ENCODE measurements at places on chromosomes 13 and 19.

- H3K4me3 ChIP-seq = no peak overlapping the region
- no peak for DNase-seq
These were observed 10.4 kb downstream of the ADGRE2 start for GRCh38 chr19:14768001-14768400.

DNA sequence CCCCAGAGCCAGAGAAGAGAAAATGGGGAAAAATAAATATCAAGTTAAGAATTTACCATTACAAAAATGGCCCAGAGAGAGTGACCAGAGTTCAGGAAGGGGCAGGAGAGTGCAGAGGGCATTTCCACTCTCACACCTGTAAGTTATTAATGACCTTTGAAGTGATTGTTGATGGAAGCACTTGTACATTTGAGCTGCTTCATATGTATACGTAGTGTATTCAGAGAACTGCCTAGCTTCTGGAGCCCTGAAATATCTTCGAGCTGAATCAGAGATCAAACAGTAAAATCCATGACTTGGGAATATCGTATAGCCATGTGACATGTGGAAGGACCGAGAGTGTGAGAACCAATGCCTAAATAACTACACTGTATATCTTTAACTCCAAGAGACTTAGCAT, 49.2 kb upstream of the PCCA start:
- H3K4me1 ChIP-seq = no peaks in the 10 kb centered on the region
- H3K27me3 ChIP-seq = no peaks in the 10 kb centered on the region
- H3K27ac ChIP-seq = no peak overlapping the region
- DNase-seq = no peak
- H3K36me3 ChIP-seq = no peaks in the 10 kb centered on the region

GRCh38 chr13:31101472-31102170, 60.1 kb downstream of the HSPH1 start:
- H3K27me3 ChIP-seq = peaks cover 39% of the 10 kb centered on the region
- no peak overlapping the region for H3K4me3 ChIP-seq
- no peak overlapping the region for H3K27ac ChIP-seq
- H3K36me3 ChIP-seq = no peaks in the 10 kb centered on the region
- H3K4me1 ChIP-seq = no peaks in the 10 kb centered on the region
- DNase-seq = no peak

DNA sequence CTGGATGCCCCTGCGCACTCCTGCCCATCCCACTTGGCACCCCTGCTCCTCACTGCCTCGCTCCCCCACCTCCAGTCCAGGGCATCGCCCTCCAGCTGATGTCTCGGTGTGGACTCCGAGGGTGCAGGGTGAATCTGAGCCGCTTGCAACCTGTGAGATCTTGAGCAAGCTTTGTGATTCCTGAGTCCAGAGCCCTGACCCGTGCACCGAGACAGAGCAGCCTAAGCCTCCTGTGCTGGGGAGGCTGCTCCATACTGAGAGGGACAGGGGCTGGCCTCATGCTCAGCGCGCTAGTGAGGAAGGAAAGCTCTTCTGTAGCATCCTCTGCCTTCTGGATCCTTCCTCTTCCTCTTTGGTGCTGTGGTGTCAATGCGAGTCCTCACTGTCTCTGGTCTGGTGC, 116.0 kb downstream of the TEX29 start:
- H3K36me3 ChIP-seq = no peaks in the 10 kb centered on the region
- no peak overlapping the region for H3K4me3 ChIP-seq
- H3K27me3 ChIP-seq = no peaks in the 10 kb centered on the region
- no peaks in the 10 kb centered on the region for H3K4me1 ChIP-seq
- no peak for DNase-seq
